ENCODE measurements at places on chromosomes 3 and 15. TPM values are rescaled to one million over a fixed set of nuclear protein-coding genes. Genes with fewer than 3 reads are reported as not detected.

GRCh38 chr3:16697443-16698147, 92.4 kb upstream of the DAZL start:
- H3K4me1 ChIP-seq = no peaks in the 10 kb centered on the region
- no peaks in the 10 kb centered on the region for H3K36me3 ChIP-seq
- DNase-seq = peak; percentile 5
- no peaks in the 10 kb centered on the region for H3K27me3 ChIP-seq

DNA sequence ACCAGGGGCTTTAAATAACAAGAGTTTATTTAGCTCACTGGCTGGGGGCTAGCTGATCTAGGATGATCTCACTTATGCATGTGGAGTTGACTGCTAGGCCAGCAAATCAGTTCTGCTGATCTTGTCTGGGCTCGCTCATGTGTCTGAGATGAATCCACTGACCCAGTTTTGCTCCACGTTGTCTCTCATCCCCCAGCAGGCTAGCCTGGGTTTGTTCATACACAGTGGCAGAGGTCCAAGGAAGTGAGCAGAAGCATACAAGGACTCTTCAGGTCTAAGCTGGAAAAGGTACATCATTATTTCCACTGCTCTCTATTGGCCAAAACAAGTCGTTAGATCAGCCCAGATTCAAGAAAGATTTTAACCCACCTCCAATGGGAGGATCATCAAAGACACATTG, 238.0 kb downstream of the PLCL2 start:
- H3K27ac ChIP-seq = no peak overlapping the region
- H3K4me1 ChIP-seq = no peaks in the 10 kb centered on the region
- H3K36me3 ChIP-seq = no peaks in the 10 kb centered on the region
- no peaks in the 10 kb centered on the region for H3K27me3 ChIP-seq

GRCh38 chr3:48661501-48662144, 1.1 kb downstream of the CELSR3 start:
- H3K27ac ChIP-seq = no peak overlapping the region
- DNase-seq = peak; percentile 61
- H3K27me3 ChIP-seq = peaks cover 62% of the 10 kb centered on the region
- H3K4me3 ChIP-seq = peak overlapping the region; percentile 53

- no peaks in the 10 kb centered on the region for H3K27me3 ChIP-seq
- H3K4me1 ChIP-seq = no peaks in the 10 kb centered on the region
These were observed 207.5 kb downstream of the ZNF385D start for GRCh38 chr3:21543380-21544075.

The HOMER2 gene
- total RNA-seq = 27.0 TPM

The NANOGP8 gene
- 0.27 TPM for total RNA-seq

All from muscle of leg (tissue), 16 donors.